ENCODE measurements at places on chromosomes 6 and 20. TPM values are rescaled to one million over a fixed set of nuclear protein-coding genes. Genes with fewer than 3 reads are reported as not detected.

DNA sequence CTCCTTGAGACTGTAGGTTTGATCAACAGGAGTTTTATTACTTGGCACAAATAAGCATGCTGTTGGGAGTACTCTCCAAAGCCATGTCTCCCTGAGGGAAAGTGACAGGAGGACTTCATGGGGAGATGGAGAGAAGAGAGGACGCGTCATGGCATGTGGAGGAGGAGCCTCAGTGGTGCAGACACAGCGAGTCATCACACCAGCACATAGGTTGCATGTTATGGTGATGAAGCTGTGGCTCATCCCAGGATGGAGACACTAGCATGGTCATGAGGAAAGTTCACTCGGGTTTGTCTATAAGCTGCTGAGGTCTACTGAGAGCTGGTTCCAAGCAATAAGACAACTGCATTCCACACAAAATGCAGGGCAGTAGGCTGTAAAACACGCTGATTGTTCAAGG, 13.2 kb upstream of the SSTR4 start:
- DNase-seq = no peak

PTP4A1 gene
- 67.4 TPM for total RNA-seq

- no peak for DNase-seq
These were observed 254.0 kb downstream of the CDC5L start for GRCh38 chr6:44641344-44642031.

- no peak for DNase-seq
These were observed 73.0 kb upstream of the NRSN1 start for GRCh38 chr6:24053057-24053456.

RCAN2 gene
- total RNA-seq = not detected

- DNase-seq = no peak
These were observed 3.0 kb downstream of the BAK1 start for GRCh38 chr6:33577106-33577535.

SEMG1 gene
- total RNA-seq = not detected

GRCh38 chr20:57040924-57041323, 225.5 kb downstream of the BMP7 start:
- no peak for DNase-seq

DNA sequence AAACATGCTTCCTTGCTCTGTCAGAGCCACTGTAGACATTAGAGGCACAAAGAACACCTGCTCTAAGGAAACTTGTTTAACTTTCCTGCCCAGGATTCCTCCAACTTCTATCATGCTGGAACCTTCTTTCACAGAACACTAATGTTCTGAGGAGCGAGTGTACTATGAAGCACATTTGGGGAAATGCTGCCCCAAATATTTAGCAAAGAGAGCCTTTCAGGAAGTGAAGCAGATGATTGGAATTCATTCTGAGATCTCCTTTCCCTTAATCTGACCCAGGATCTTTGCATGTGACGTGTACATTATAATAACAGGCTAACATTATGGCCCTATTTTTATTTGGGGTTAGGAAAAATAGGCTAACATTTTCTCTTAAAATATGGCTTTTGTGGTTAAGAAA, 21.0 kb upstream of the FYN start:
- DNase-seq = no peak

GRCh38 chr6:99875068-99875467, 119.0 kb downstream of the MCHR2 start:
- no peak for DNase-seq

GRCh38 chr20:22339091-22339881, 245.1 kb downstream of the FOXA2 start:
- no peak for DNase-seq

DLK2 gene
- 0.38 TPM for total RNA-seq

DNA sequence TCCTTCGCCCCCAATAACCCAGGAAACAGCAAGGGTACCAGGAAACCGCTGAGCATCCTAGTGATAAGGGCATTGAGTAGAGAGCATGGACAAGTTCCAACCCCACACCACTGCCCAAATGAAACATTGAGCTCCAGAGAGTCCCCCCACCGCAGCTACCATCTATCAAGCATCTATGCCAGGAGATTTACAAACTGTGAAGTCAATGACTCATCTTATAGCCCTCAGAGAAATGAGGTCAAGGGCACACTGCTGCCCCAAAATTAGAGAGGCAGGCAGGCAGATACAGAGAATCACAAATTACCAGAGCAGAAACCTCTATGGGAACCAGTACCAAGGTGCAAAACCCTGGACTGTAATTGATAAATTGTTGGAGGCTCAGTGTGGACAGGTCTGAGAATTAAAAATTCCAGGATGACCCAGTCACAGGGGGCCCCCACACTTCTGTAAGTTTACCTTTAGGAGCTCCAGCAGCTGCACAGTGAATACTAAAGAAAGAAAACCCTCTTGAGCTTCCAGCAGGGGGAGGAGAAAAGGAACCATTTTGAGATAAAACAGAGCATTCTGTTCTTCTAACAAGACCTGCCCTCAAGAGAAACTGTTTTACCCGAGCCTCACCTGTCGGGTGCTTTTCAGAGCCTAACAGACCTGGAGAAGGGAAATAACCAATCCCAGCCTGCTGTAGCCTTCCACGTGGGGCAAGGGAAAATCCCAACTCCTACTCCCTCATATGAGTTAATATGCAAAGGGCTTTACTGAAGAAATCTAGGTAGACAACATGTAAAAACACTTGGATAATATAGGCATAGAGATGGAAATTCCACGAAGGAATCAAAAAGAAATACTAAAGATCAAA, 118.0 kb upstream of the ARID1B start:
- DNase-seq = no peak

DNA sequence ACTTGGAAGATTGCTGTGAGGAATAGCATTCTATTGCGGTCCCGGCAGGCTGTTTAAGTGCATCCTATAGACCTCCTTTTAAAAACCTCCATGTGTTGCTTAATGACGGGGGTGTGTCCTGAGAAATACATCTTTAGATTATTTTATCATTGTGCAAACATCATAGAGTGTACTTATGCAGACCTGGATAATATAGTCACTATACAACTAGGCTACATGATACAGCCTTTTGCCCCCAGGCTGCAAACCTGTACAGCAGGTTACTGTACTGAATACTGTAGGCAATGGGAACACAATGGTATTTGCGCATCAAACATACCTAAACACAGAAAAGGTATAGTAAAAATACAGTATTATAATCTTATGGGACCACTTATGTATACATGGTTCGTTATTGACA, 175.6 kb downstream of the RNF144B start:
- no peak for DNase-seq

DNA sequence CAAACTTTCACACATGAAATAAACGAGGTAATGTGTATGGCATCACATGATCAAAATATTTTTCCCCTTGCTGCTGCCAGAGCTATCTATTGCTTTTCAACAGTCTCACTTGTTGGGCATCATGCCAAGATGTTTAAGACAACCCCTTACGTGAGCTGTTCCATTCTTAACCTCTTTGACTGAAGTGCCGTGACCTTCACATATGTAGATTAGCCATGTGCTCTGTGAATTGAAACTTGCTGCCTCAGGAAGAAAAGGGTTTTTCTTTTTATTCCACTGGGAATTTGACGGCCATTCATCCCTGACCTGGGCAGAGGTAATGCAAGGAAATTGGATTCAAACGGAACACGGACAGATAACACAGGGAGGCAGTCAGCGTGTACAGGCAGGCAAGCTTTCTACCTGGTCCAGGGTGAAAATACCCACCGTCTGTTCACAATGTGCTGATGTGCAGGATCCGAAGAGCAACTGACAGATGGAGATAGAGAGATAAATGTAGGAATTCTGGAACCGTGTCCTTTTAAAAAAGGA, 14.2 kb downstream of the ARID1B start:
- peak; percentile 72 for DNase-seq

SIRPB1 gene
- 20.1 TPM for total RNA-seq

FAM217A gene
- total RNA-seq = not detected

DNA sequence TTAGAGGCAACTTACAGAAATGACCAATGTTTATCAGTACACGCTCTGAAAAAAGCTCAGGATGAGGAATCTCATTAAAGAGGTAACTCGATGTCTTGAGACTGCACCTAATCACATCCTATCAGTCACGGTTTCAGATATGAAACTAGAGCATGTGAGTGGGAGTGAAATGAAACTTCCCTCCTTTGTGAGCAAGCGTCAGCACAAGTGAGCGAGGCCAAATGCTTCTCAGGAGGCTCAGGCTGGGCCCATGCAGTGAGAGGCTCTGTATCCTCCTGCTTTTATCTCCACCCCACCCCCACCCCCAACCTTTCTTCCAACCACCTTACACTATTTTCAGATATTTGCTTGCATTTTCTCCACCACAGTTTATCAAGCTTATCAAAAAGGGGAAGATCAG, 140.8 kb upstream of the RIMS1 start:
- DNase-seq = no peak

OR2B6 gene
- total RNA-seq = 1.7 TPM

TREML2 gene
- total RNA-seq = 6.8 TPM

GRCh38 chr20:32777177-32777956, 15.2 kb downstream of the DNMT3B start:
- DNase-seq = no peak

DNA sequence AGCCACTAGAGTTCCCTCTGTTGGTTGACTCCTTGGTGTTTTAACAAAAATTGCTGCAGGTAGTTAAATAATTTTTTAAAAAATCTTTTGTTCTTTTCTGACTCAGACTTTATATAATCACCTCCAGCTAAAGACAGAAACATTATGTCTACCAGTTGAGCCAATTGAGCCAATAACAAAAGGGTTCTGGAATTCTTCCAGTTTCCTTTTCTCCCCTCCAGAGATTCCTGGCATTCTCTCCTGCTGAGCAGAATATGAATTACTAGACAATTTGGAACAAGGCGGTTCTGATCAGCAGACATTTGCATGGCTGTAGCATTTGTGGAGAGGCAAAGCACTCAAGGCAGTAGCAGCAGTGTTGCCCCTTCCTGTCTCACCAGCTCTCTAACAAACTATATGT, 144.0 kb upstream of the SLC35B3 start:
- no peak for DNase-seq

MOXD1 gene
- 0.87 TPM for total RNA-seq

STK38 gene
- 15.4 TPM for total RNA-seq

- DNase-seq = no peak
These were observed 3.2 kb downstream of the TTBK1 start for GRCh38 chr6:43246301-43247113.

- DNase-seq = no peak
These were observed 79.4 kb downstream of the BMP6 start for GRCh38 chr6:7805078-7805849.

DNA sequence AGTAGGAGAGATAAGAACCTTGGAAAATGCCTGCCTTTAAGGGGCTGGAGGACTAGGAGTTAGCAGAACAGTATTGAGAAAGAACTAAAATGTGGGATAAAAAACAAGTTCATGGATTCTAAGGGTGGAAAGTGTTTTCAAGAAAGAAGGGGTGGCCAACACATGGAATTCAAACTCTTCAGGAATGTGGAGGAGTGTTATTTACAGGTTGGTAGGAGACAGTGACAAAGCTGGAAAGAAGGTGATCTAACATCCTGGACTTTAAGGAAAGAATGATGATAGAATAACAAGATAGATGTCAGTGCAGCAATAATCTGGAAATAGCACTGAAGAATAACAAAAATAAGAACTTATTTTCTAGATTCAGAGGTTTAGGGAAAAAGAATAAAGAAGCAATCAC, 54.0 kb upstream of the TNFRSF21 start:
- DNase-seq = no peak

MYT1 gene
- not detected for total RNA-seq

VIP gene
- not detected for total RNA-seq

GPX5 gene
- not detected for total RNA-seq

GRCh38 chr20:59790346-59790745, 143.1 kb downstream of the SYCP2 start:
- DNase-seq = no peak

DNA sequence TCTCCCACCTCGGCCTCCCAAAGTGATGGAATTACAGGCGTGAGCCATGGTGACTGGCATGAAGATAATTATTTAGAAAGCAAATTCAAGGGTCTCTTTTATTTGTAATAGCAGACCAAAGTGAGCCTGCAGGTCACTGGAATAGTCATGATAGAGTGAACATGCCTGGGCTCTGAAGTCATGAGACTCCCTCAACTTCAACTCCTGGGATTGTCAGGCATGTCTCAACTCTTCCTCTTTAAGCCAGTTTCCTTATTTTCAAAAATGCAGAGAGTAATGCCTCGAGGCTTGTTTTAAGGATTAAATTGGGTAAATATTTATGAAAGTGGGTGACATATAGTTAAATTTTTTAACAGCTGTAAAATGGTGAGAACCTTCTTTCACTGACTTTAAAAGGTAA, 22.7 kb upstream of the HECA start:
- DNase-seq = no peak

DNA sequence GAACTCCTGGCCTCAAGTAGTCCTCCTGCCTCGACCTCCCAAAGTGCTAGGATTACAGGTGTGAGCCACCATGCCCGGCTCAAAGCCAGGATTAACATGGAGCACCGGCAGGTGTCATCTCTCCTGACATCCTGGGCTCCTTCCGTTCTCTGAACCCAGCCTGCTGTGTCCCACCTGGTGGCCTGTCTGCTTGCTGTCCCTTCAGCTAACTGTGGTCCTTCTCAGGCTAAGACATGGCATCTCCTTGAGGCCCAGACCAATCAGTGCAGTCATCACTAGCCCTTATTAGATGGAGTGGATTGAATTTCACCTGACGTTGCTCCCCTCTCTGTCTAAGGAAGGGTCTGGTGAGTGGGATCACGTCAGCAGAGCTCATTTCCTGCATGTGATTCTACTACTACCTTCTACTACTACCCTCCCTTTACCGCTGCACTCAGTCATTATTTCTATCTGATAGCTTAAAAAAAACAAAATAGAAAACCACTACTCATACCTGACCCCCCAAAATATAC, 28.0 kb upstream of the SYNJ2 start:
- no peak for DNase-seq

- DNase-seq = no peak
These were observed 185.6 kb downstream of the BMP7 start for GRCh38 chr20:57080796-57081195.

DNA sequence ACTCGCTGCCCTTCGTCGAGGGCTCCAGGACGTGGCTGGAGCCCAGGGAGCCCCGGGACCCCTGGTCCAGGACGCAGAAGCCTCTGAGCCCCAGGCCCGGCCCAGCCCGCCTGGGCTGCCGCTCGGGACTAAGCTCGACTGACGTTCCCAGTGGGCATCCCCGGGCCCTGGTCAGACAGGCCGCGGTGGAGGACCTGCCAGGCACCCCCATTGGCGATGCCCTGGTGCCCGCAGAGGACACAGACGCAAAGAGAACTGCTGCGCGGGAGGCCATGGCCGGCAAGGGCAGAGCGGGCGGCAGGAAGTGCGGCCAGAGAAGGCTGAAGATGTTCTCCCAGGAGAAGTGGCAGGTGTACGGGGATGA, 28.9 kb downstream of the ZNF831 start:
- no peak for DNase-seq

Measured in GM12878 (cell line).